ENCODE measurements at places on chromosomes 13 and 19.

DNA sequence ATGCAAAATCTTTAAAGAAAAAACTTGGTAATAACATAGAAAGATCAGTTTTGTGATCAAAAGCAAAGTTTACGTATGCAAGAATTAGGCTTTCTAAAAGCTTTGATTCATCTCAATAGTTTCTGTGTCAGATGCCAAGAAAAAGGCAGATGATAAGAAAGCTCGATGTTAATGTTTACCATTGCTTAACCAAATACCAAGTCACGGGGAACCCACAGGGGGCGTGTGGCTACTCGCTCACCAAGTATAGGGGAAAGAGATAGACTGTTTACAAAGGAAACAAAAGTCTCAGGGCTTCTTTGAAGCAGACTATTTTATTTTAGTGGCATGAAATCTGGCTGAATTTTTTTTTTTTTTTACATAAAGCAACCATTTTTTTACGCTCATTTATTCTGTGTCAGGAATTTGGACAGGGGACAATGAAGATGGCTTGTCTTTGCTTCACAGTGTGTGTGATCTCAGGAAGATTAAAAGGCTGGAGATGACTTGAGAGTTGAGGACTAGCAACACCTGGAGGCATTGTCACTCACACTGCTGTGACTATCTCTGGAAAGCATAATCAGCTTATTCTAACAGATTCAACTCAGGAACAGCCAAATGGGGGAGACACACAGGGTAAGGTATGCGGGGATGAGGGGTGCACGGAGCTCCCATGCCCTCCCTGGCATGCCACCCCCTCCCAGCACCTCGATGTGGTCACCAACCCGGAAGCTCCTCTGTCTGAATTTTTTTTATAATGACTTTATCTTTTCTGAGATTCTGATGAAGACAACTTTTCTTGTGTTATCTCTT is 24.9 kb downstream of the RCBTB1 start:
- DNase-seq, result peak; percentile 8

- no peak for DNase-seq
Observed at GRCh38 chr19:55284405-55285058, 735 bp downstream of the BRSK1 start.

DNA sequence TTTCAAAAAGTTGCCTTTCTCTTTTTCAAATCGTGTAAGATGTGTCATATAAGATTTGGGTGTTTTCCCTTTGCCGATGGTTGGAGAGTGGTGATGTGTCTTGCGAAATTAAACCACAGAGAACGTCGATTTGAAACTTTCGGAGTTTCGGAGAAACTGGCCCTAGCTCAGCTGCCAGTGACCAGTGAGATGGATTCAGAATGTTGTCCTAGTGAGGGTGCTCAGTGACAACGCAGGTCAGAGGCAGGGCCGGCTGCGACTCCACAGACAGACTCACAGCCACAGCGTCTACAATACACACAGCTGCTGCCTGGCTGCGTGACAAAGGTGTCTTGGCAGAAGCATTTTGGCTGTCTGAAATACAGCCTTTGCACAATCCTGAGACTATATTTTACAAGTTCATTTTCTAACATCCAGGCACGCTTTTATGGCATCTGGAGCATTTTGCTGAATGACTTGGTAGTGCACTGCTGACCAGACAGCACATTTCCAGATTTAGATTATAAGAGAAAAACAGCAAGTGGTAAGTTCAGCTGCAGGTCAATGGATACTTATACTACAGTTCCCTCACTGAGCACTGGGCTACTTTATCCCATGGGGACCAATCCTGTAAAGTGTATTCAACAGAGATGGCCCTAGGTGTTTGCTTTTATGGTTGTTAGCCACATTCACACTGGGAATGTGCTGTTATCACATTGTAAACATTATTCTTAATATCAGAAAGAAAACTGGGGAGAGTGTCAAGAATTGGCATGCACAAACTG is 207.5 kb downstream of the KCNRG start:
- DNase-seq, result no peak

DNA sequence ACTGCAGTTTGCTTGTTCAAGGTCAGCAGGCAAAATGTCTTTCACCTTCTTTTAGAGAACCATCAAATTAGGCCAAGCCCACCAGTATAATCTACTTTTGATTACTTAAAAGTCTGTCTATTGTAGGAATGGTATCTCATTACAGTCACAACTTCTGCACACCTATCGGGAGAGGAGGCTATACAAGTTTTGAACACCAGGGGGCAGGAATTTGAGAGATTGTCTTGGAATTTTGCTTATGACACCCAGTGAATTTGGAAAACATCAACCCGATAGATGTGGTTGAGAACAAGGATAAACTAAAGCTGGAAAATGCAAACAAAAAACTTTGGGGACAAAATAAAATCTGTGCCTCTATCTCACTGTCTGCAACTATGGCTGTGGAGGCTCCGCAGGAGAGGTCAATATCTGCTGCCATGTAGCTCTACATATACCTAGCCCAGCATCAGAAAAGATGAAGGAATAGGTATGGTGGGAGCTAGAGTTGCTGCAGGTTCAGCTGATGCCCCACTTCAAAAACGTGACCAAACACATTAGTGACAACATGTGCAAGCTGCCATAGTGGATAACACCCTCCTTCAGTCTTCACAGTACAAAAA is 1299.2 kb upstream of the SPRY2 start:
- DNase-seq, result peak; percentile 15

DNA sequence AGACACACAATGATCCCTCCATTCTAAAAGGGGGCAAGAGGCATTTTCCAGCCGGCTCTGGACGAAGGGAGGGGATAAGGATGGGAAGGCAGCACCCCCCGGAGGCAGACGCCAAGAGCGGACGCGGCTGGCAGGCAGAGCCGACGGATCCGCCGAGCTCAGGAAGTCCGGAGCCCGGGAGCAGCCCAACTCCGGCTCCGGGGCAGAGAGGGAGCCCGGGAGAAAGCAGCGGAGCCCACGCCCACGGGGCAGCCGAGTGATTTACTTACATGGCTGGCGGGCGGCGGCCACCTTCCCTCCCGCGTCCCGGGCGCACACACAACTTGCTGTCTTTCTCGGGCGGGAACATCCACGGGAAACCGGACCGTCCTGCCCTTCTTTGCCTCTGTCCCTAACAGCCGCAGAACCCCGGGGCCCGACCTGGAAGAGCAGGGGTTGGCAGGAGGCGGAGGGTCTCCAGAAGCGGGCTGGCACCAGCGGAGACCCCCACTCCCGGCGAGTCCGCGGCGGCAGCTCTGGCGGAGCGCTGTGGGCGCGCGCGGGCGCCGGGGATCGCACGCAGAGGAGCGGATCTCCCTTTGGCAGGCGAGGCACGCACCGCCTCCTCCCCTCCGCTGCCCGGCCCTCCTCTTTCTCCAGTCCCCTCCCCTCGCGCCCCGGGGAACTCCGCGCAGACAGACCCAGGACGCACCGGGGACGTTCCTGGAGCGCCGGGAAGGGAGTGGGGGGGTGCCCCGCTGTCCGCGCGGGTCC is at the start of gene LHFPL6:
Gene LHFPL6, minus strand, starts transcription at position 580 of the 753 bp plus-strand sequence.
- peak; percentile 66 for DNase-seq

- no peak for DNase-seq
Observed at GRCh38 chr19:45238556-45238955, 6.7 kb downstream of the EXOC3L2 start.

GRCh38 chr13:113636266-113636963 is 21.6 kb downstream of the ATP4B start:
- no peak for DNase-seq

DNA sequence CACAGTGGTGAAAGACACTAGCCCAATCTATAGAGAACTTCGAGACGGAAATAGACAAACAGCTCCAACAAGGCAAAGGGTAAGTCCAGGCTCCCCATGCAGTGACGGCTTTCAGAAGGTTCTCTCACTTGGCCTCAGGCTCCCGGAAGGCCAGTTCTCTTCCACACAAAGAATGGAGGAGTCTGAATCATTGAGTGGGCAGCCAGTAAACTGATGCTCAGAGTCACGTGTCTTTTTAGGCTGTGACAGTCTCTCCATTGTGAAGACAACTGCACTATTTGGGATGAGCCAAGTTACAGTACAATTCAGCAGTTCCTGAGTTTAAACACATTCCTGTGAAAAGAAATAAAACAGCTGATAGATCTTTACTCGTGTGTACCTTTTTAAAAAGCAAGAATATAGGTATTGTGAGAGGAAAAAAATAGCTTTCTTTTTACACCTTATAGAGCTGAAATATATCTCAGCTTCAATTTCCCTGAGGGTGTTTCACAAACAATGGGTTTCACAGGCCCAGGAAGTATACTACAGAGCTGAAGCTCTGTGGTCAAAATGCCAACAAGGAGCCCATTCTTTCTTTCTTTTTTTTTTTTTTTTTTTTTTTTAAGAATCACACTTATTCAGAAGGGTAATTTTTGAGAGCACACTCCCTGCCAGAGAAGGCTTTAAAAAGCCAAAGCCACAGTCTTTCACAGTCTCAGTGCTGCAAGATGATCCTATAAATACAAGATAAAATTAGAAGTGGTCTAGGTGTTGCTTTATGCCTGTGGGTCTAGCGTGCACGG is 135.1 kb downstream of the FREM2 start:
- DNase-seq, result no peak

DNA sequence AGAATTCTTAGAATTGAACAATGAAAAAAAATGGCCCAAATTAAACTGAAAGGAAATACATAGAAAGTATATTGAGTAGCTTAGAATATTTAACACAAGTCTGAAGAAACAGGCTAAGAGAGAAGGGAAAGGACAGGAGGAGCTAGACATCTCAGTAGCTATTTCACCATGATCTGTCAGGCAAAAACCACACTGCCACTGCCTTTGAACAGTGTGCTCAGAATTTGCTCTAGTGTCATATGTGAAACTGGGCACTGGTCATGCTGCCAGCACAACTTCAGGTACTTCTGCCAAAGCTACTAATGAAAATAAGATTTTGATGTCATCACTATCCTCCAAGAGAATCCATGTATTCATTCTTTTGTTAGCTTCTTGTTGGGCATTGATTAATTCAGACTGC is 1280.8 kb upstream of the PCDH20 start:
- DNase-seq, result no peak

DNA sequence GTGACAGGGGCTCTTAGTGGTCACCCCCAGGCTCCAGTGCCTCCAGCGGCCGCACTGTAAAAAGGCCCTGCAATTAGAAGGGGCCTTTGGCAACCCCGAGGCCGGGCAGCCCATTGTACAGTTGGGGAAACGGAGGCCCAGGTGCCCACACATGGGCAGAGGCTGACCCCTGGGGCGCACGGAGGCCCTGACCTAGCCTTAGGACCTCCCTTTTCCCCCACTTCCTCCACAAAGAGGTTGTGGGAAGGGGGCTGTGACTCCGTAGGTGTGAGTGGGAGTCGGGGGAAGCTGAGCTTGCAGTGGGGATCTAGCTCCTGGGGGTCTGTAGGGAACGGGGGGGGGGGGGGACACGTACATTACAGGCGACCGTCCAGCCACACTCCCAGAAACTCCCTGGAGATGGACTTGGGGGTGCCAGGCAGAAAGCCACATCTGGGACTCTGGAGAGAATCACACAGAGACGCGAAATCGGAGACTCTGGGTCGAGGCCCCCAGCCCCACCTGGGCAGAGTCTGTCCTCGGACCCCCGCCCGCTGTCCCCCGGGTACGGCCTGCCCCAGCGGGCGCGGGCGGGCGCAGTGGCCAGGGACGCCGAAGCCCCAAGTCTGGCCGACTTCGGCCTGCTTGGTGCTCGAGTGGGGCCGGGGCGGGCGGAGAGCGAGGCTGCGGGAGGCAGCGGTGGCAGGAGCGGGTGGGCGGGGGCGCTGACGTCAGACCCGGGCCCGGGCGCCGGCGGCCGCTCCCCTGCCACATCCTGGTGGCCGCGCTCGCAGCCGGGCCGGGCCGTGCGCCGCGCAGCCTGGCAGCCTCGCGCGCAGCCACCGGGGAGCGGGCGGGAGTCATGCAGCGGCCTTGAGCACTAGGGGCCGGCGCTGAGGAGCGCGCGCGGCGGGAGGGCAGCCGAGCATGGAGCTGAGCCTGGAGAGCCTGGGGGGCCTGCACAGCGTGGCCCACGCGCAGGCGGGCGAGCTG is at the start of gene ONECUT3:
Gene ONECUT3, plus strand, starts transcription at position 750 of the 972 bp plus-strand sequence. Its CDS starts 157 bp downstream, at position 907.
- DNase-seq, result no peak

- DNase-seq, result no peak
Observed at GRCh38 chr13:110359840-110360301, 52.8 kb downstream of the COL4A2 start.

GRCh38 chr19:19403373-19403901 is 2.0 kb upstream of the GATAD2A start:
- peak; percentile 18 for DNase-seq

GRCh38 chr13:59504407-59504806 is 659.3 kb downstream of the DIAPH3 start:
- no peak for DNase-seq

- peak; percentile 7 for DNase-seq
Observed at GRCh38 chr13:44932171-44932849, 57.0 kb downstream of the NUFIP1 start.

DNA sequence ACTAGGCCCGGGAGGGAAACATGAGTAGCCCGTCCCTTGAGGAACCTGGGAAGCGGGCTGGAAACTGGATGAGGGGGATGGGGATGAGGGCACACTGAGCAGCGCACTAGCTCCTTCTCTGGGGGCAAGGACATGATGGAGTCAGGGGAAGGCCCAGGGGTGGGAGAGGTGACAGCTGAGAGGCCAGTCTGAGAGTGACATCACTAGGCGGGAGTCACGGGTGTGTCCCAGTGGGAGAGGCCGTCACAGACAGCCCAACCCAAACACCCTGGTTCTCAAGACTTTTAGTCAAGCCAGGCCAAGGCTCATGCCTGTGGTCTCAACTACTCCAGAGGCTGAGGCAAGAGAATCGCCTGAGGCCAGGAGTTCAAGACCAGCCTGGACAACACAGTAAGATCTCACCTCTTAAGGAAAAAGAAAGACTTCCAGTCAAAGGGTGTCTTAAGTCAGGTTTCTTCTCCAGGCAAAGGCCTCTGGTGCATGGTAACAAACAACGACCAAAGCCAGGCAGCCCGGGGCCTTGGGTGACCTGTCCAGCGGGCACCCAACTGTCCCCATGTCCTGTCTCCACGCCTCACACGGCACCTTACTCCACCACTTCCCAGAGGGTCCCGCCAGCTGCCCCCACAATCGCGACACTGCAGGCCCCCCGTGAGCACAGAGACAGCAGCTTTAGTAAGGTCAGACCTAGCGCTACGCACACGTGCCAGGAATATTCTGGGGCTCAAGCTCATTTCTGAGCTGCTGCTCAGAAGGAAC is 25.5 kb upstream of the TIMM44 start:
- no peak for DNase-seq

GRCh38 chr19:40420766-40421765 is 4.7 kb downstream of the SERTAD1 start:
- DNase-seq, result peak; percentile 79

DNA sequence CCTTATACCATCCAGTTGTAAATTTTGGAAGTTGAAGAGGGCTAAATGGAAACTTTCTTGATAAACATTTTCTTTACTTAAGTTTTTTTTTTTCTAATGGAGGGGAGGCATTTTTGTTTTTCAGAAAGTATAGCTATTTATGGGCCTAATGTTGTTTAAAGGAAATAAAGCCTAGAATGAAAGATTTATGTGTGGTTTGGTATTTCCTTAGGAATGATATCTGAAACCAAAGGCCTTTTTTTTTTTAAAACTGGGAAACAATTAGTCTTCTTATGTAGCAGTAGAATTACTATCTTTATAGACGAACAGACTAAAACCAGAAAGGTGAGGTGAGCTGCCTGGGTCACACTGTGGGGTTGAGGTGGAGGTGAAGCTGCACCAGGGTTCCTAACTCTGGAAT is 80.1 kb downstream of the ESD start:
- no peak for DNase-seq

GRCh38 chr19:52961981-52962380 is 700 bp downstream of the ZNF816 start:
- peak; percentile 37 for DNase-seq

- no peak for DNase-seq
Observed at GRCh38 chr19:5515737-5516136, 52.0 kb downstream of the TINCR start.

Data from kidney glomerular epithelial cell (primary cell).